Activated naive CD8-positive, alpha-beta T cell treated with anti-CD3 and anti-CD28 coated beads for 36 hours (primary cell): ENCODE measurements at places on chromosomes 5 and 9. TPM values are rescaled to one million over a fixed set of nuclear protein-coding genes. Genes with fewer than 3 reads are reported as not detected.

The PCDHB4 gene
- not detected for total RNA-seq

The SPINK6 gene
- not detected for total RNA-seq

The ADAM19 gene
- total RNA-seq = 2.8 TPM

The TRAF1 gene
- 169 TPM for total RNA-seq

The PSD2 gene
- total RNA-seq = not detected

The ARSB gene
- total RNA-seq = 10.4 TPM

The KIF24 gene
- total RNA-seq = 6.5 TPM

The FUT7 gene
- total RNA-seq = not detected

The ANKRD20A1 gene
- total RNA-seq = not detected

The LCN12 gene
- total RNA-seq = 1.2 TPM

The TGFBI gene
- not detected for total RNA-seq

The KCNMB1 gene
- not detected for total RNA-seq

The NR6A1 gene
- 1.3 TPM for total RNA-seq

The PCDHB3 gene
- not detected for total RNA-seq

The NTRK2 gene
- total RNA-seq = not detected

The TIGD6 gene
- total RNA-seq = 1.9 TPM

The TNFSF8 gene
- 59.9 TPM for total RNA-seq

The CXCL14 gene
- total RNA-seq = not detected
